ENCODE measurements at places on chromosomes 1 and 21.

DNA sequence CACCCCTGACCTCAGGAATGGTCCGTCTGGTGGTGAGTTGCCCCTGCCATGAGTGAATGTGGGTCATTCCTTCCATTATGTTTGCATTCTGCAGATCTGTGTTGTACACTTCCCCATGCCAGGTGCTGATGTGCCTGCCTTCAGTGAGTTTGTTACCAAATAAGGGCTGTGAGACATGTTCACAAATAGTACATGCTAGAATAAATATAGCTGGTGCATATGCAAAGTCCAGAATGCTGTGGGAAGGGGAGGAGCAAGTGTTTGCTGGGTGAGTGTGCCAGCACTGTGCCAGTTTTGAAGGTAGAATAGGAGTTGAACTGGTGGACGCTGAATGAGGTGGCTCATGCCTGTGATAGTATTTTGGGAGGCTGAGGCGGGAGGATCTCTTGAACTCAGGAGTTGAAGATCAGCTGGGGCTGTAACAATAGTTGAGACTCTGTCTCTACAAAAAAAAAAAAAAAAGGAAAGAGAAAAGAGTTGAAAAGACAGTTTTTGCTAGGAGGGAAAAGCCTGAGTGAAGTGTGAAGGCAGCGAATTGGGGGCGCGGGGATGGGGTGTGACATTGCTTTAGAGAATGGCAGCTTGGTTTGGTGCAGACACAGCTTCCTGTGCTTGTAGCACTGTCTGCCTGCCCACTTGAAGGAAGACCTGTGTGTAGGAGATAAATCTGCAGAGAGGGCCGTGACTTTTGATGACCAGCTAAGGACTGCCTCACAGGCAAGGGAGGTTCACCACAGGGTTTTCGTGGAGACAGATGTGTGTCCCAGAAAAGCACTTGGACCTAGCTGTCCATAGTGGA, 61.1 kb downstream of the LGR6 start:
- no peak for DNase-seq

GRCh38 chr1:46466477-46467182, 23.0 kb upstream of the DMBX1 start:
- no peak for DNase-seq

DNA sequence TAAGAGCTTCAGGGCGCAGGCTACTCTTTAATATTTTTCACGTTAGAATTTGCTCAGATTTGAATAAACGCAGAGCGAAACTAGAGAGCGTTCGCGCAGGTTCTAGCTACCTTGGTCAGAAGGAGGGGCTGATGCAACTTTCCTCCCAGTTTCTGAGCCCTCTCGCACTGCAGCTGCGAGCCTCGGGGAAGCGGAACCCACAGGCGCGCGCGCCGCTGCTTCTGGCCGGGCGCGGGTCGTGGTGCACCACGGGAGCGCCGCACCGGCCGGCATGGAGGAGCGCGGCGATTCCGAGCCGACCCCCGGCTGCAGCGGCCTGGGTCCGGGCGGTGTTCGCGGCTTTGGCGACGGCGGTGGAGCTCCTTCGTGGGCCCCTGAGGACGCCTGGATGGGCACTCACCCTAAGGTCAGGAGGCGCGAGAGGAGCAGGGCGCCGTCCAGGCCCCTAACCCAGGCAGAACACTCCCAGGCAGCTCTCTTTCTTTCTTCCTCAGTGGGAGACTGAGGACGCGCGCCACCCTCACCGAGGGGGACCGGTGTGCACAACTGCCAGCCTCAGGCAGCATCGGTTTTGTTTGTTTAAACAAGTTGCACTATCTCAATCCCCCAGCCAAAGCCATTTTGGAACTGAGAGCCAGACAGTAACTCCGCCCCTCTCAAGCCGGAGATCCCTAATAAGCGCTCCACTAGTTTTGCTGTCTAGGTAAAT, at the start of gene TSEN15:
Gene TSEN15, plus strand, starts transcription at position 246 of the 709 bp plus-strand sequence. Its CDS starts 26 bp downstream, at position 272.
- DNase-seq, result no peak

DNA sequence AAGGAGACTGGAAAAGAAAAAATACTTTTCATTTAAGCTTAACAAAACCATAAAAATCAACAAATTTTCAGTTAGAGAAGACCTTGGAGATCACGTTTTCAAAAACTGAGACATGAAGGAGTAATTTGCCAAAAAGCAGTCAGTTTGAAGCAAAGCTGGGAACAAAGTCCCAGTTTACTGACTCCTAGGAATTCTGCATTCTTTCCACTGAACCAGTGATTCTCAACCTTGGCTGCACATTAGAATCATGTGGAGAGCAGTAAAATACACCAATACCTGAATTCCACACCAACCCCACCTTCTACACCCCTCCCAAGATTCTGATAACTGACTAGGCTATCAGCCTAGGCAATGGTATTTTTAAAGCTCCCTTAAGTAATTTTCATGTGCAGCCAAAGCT, 73.5 kb downstream of the PRPF38A start:
- DNase-seq, result no peak

DNA sequence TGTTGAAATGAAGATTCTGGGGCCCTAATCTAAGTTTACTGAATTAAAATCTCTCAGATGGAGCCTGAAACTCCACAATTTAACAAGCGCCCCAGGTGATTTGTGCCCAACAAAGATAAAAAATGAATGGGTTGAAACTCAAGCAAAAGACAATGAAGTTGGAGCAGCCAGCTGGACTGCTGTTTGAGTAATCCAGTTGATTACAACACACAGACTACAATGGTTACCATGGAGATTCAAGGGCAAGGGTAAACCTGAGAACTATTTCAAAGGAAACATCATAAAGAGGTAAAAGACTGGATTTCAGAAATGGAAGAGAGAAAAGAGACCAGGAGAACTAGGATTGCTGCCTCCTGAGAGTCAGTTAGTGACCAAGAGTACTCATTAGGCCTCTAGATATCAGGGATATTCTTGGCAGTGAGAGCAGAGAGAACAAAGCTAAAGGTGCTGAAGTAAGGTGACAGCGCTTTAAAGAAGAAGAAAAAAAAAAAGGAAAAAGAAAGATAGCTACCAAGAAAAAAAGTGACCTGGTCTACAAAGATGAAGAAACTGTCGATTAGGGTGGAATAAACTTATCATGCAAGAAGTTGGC, 44.5 kb downstream of the LRRC53 start:
- DNase-seq, result no peak
